ENCODE measurements at places on chromosomes 3 and 15. TPM values are rescaled to one million over a fixed set of nuclear protein-coding genes. Genes with fewer than 3 reads are reported as not detected.

Gene DOCK3
- 0.36 TPM for total RNA-seq

Gene SRGAP3
- 4.6 TPM for total RNA-seq

Gene NMNAT3
- 1.8 TPM for total RNA-seq

Gene DGKG
- 0.27 TPM for total RNA-seq

Gene TMCO5A
- total RNA-seq: 0.49 TPM

Gene SLC9C1
- total RNA-seq: 0.33 TPM

Gene BNC1
- 0.27 TPM for total RNA-seq

Gene RPS27L
- total RNA-seq: 193 TPM

Gene NANOGP8
- total RNA-seq: not detected

Gene SLC35G2
- 14.7 TPM for total RNA-seq

Gene TMIE
- not detected for total RNA-seq

Gene CFAP92
- 0.49 TPM for total RNA-seq

Gene CADM2
- total RNA-seq: not detected

Gene REC114
- total RNA-seq: not detected

Gene IMPDH2
- total RNA-seq: 313 TPM

Gene ENTPD3
- total RNA-seq: 0.36 TPM

Gene SERPINI2
- total RNA-seq: not detected

Gene SOX2
- total RNA-seq: not detected

Gene ABCC5
- total RNA-seq: 24.2 TPM

Gene PDCD7
- 41.9 TPM for total RNA-seq

Gene OIP5
- total RNA-seq: 0.25 TPM

Gene CHRNA3
- total RNA-seq: not detected

Gene FBXO40
- total RNA-seq: not detected

Gene BUB1B
- total RNA-seq: 35.2 TPM

Gene IL17RE
- 1.5 TPM for total RNA-seq

Gene ERICH6
- 0.41 TPM for total RNA-seq

Gene IMPG2
- total RNA-seq: 0.65 TPM

Gene CCDC71
- total RNA-seq: 14.8 TPM

Gene BCHE
- total RNA-seq: 5.7 TPM

Measured in fibroblast of the aortic adventitia (primary cell).